ENCODE measurements at places on chromosomes 11 and 22.

DNA sequence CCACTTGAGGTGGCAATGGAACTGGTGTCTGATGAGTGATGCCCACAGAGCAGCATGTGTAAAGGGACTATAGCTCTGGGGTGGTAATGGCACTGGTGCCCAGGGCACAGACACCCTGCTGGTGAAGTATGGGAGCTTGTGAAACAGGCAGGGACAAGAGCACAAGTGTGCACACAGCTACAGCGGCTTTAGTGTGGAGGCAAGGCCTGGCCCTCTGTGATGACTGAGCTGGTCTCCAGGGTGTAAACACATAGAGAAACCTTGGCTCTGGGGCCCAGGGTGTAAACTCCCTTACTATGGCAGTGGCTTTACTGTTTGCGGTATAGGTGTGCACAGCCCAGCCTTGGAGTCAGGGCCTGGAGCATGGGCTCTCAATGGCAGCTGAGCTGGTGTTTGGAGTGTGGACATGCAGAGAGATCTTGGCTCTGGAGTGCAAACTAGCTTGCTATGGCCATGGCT is 46.3 kb downstream of the BIRC2 start:
- DNase-seq = no peak

- peak; percentile 6 for DNase-seq
Measured at GRCh38 chr11:82906236-82906635, 4.7 kb downstream of the DDIAS start.

GRCh38 chr11:60206616-60207015 is 23.7 kb upstream of the MS4A6A start:
- DNase-seq = no peak

GRCh38 chr11:62552485-62553079 is 6.0 kb upstream of the AHNAK start:
- no peak for DNase-seq

- DNase-seq = peak; percentile 69
Measured at GRCh38 chr11:9280655-9281301, 15.6 kb upstream of the DENND5A start.

DNA sequence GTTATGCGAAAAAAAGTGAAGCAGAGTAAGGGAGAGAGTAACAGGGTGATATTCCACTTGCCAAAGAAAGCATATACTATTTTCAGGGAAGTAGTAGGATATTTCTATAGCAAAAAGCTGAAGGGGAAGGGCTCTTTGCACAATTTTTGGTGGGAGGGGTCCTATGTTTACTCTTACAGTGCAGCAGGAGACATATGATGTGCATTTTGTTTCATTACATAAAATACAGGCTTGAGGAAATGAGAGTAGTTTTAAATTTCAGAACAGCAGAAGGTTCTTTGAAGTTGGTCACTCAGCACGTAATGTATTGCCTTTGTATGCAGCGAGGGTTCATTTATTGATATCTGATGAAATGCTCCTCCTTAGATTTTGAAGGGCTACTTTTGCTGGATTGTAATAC is 3.1 kb upstream of the PIK3IP1 start:
- no peak for DNase-seq

GRCh38 chr22:45872659-45873263 is 104.2 kb downstream of the WNT7B start:
- no peak for DNase-seq

DNA sequence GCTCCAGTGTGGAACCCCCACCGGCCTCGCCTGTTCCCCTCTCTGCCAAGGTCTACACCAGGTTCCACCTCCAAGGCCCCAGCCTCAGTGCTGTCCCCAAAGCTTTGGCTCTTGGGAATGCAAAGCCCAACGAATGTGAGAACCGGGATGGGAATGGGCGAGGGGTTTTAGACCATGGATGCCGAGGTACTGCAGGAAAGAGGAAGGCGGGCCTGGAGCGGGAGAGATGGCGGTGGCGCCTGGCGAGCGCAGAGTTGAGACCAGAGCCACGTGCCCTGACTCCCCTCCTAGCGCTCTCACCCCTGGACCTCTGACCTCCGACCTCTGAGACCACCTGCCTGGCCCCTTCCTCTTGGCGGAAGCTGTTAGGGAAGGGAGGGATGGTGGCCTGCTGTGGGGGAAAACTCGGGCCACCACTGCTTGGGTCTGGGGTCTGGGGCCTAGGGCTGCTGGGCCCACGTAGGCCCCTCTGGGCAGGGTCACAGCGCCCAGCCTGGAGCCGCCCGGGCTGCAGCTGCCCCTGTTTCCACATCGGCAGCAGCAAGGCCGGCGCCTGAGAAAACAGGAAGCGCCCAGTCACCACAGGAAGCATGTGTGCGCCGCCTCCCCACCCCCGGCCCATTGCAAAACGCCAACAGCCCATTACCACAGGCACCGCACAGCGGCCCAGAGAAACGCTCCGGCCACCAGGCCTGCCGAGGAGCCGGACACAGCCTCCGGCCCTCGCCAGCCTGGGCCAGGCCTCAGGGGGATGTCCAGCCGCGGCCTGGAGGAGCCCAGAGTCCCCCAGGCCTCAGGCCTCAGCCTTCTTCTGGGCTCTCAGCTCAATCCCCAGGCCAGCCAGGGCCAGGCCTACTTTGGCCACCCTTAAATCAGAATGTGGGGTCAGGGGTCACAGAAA is 13.8 kb upstream of the SLC39A13 start:
- no peak for DNase-seq

DNA sequence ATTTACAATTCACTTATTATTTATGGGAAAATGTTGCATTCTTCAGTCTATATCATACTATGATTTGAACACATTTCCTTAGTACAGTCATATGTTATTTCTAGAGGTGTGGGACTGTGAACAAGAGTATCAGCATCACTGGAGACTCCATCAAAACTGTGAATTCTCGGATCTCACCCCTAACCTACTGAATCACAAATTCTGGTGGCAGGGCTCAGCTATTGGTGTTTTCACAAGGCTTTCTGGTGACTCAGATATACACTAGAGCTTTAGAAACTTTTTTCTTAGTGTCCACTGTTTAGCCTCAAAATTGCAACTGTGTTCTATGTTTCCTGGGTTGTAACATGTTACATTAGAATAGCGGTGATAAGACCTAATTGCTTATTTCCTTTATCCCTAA is 352.9 kb upstream of the DDI1 start:
- DNase-seq = no peak

GRCh38 chr22:45783690-45784089 is 112.1 kb downstream of the ATXN10 start:
- DNase-seq = no peak

- DNase-seq = no peak
Measured at GRCh38 chr11:34050581-34051348, 766 bp upstream of the CAPRIN1 start.

- no peak for DNase-seq
Measured at GRCh38 chr11:44338026-44338425, 28.1 kb upstream of the ALX4 start.

DNA sequence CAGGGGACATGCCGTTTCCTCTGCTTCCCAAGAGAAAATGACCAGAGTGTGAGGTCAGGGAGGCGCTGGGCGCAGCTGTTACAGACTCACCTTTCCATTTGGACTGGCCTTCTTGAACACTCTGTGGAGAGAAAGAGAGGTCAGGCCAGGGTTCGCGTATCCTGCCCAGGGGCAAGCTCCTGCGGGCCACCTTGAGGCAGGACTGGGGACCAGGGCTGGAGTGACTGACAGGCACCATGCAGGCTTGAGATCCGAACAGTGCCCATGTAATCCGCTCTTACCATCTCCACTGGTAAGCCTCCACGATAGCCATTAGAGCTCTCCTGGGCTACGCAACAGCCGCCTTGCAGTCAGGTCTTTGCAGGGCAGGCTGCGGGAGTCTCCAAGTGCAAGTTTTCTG is 49.3 kb downstream of the TPBGL start:
- no peak for DNase-seq

DNA sequence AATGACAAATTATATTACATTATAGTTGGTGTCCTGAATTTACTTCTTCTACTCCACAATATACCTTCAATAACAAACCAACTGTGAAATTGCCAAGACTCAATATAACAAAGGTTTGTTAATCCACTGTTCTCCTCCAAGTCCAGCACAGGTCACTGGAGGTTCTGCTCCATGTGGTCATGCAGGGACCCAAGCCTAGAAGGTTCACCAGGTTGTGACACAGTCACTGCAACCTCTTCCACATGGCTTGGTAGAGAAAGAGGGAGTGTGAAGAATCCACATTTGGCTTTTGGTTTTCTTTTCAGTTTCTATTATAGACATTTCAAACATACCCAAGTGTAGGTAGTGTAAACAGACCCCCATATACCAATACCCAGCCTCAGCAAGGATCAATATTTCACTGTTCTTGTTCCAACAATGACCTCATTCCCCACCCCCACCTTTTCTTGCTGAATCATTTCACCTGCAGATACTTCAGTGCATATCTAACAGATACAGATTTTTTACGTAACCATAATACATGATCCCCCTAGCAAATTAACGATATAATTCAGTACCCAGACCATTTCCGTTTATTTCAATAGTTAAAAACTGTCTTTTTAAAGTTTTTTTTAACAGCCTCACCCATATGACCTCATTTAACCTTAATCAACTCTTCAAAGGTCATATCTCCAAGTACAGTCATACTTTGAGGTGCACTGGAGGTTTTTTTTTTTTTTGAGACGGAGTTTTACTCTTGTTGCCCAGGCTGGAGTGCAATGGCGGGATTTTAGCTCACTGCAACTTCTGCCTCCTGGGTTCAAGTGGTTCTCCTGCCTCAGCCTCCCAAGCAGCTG is 14.1 kb downstream of the FGF19 start:
- DNase-seq = no peak

- DNase-seq = peak; percentile 18
Measured at GRCh38 chr22:19291580-19292457, at the start of gene CLTCL1. Gene CLTCL1 (minus strand): TSS chr22:19291719. CDS start chr22:19291641, 78 bp downstream.

GRCh38 chr11:2740275-2740940 is 40.6 kb upstream of the KCNQ1OT1 start:
- no peak for DNase-seq

- no peak for DNase-seq
Measured at GRCh38 chr11:8083871-8084281, 2.9 kb downstream of the TUB start.

GRCh38 chr11:121793916-121794315 is 322.1 kb downstream of the BLID start:
- no peak for DNase-seq

Measured in astrocyte of the cerebellum (primary cell).